ENCODE measurements at places on chromosomes 1 and 21.

- no peak for DNase-seq
Measured at GRCh38 chr21:36456729-36457414, 23.1 kb downstream of the CLDN14 start.

GRCh38 chr1:203035111-203036000, 9.1 kb downstream of the PPFIA4 start:
- no peak for DNase-seq

DNA sequence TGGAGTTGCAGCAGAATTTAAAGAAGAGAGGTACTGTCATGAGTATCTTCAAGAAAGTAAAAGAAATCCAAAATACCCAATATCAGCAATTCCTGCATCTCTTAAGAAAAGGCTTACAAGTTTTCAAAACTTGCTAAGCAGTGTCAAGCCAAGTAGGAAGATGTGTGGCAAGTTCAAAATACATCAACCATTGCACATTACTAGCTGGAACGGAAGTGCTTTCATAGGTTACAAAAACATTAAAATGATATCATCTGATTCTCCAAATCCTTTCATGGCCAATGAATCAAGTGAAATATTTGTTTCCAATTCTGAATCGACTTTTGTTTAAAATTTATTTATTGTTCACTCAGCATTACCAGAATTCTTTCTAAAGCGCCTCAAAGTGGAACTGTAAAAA, 5.7 kb upstream of the ABCA4 start:
- DNase-seq, result no peak

GRCh38 chr1:177116941-177117340, 47.6 kb downstream of the ASTN1 start:
- DNase-seq, result no peak

DNA sequence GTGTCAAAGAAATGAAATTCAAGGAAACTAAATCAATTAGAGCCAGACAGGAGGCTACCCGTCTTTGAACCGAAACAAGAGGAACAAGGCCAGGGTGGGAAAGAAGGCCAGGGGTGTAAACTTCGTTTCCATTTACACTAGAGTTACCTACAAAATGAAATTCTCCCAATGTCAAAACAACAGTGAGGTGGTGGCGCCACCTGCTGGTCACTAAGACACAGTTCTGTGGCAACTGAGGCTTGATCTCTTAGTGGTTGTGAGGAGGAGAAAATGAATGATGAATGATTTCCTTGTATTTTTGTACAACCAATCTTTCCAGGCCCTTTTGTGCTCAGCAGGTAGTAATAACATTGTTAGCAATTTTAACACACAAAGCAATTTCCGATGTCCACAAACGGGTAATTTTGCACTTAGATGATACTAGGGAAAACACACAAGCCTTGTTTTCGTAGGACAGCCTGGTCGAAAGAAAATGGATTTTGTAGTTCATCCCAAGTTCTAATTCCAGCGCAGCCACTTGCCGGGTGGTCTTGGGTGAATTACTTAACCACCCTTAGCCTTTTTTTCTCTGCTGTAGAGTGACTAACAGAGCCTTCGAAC, 54.8 kb upstream of the SOD1 start:
- DNase-seq, result peak; percentile 47

GRCh38 chr21:17250778-17251241, 262.0 kb upstream of the CXADR start:
- DNase-seq, result no peak

DNA sequence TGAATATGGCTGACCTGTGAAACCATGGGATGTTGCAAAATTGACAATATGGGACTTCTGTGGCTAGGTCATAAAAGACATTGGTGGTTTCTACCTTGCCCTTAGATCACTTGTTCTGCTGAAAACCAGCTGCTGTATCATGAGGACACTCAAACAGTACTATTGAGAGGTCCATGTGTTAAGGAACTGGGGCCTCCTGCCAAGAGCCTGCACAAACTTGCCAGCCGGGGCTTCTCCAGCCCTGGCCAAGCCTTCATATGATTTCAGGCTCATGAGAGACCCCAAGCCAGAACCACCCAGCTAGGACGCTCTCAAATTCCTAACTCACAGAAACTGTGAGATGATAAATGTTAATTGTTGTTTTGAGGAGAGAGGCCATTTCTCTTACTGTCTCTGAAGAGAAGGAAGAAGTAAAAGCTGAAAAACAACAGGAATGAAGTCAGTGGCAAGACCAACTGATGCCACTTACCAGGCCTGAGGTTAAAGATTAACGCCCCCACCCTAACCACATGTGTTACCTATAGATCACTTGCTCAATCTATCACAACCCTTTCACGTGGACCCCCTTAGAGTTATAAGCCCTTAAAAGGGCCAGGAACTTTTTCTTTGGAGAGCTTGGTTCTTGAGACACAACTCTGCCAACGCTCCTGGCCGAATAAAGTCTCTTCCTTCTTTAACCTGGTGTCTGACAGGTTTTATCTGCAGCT, 3.9 kb upstream of the PITHD1 start:
- no peak for DNase-seq

DNA sequence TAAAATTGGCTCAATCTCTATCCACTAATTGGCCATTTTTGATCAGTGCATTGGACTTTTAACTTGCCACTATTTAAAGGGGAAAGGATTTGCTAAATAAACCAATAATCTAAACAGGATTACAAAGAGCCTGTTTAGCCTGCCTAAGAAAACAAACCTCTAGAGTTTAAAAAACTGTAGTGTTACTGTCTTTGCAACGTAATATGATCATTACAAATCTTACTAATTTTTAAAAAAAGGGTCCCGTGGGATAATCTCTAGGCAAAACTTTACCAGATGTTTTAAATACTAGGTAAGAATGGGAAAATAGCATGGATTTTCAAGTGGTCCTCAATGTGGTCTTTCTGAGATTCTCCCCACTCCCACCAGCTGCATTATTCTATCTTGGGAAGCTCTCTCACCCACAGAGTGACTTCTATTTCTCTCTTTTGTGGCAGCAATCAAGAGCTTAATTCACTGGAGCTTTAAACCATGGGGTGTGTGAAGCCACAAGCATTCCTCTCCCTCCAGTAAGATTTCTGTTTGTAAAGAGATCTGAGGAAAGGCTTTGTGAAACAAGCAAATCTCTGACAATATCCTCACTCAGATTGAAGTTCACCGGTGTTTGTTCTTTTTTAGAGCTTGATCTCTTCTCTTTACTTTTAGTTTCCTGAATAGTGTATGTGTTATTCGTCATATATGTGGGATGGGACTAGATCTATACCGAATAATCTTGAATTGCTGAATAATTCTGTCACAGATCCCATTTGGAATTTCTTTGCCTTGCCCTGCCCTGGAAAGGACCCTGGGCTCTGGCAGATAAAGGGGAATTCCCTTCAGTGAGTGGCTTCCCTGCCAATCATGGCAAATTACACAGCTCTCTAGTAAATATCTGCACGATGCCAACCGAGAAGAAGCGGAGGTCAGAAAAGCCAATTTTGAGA, 132.2 kb downstream of the TLR5 start:
- no peak for DNase-seq

GRCh38 chr1:32871364-32872191, 866 bp upstream of the FNDC5 start:
- DNase-seq, result no peak

DNA sequence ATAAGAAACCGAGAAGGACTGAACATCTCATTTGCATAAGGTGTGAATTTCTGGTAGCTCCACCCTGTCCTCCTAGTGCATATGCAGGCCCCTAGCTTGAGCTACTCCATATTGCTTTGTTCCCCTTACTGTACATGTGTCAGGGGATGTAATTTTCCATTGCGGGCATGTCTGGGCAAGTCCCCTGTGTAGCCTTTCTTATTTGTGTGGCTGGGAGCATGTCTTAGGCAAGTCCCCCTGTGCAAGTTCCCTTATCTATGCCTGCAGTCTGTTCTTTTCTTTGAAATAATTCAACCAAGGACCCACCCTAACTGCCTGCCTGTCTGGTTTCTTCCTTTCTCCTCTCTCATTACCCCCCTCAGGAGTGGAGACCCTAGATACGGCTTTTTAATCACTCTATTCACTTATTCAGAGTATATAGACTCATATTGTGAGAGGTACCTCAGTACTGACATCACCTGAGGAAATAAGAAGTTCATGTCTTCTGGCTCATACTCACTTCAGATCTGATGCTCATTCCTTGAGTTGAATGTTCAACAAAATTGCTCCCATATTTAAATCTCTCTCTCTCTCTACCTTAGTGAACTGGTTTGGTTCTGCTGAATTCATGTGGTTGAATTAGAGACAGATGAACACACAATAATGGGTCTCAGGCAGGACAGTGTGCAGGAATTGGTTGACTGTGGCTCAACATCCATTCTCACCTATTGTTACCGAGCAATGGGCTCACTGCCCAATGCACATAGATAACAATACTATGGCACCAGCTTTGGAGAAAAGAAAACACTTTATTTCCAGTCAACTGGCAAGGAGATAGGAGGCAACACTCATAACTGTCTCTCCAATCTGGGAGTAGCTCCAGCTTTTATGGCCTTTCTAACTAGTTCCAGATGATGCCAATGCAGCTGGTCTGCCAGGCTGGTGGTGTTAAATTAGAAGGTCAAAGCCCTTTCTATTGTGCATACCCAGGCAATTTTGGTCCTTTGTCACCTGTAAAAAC, 27.9 kb upstream of the NPL start:
- no peak for DNase-seq

DNA sequence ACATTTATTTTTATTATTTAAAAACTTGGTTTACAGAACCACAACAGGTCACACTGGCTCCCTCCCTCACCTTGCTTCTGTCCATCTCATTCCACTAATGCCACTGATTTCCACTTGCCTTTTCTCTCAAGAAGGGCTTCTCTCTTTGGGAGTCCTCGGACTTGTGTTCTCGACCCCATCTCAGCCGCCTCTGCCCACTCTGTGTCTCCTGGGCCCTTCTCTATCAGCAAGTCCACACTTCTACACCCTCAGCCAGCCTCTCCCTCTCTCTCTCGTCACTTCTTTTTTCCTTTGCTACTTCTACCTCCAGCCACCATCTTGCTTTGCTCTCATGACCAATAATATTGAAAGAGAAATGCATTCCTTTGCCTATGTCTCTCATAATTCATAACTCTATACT, 129.4 kb downstream of the HMGB4 start:
- no peak for DNase-seq

DNA sequence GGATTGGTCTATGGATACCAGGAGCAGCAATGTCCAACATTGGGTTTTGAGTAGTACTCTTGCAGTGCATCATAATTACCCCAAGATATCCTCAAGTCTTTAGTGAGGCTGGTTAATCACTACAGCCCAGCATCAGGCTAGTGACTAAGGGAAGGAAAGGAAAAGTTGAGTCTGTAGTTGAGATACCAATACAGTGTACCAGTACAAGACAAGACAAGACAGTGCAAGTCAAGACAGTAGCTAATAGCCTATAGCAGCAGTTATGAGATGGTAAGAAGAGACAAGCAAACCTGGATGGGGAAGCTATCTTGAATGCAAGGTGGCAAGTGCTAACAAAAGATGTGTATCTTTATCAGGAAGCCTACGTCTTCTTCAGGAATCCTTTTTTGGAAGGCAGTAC, 13.3 kb upstream of the GNG12 start:
- DNase-seq, result no peak

DNA sequence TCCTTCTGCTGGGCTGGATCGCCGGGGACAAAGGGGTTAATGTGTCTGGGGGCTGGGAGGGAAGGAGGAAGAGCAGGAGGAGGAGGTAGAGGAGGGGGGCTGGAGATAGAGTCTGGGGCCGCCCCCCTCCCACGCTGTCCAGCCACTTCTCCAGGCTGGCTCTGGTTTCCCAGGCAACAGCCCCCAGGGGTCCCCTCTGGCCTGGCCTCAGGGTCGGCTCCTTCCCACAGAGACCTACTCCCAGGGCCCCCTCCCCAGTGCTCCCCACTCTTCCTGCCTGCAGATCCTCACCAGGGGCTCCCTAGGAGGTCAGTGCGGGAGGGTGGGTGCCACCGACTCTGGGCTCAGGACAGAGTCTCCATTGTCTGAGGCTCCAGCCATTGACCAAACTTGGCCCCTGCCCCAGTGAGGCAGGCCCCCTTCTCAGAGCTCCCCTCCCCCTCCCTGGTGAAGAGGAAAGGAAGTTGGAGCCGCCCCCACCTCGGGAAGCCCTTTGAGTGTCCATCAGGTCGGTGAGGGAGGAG, 34.1 kb downstream of the ARHGEF10L start:
- no peak for DNase-seq

GRCh38 chr1:156097499-156098178, 15.4 kb upstream of the MEX3A start:
- DNase-seq, result no peak

GRCh38 chr1:147719711-147720225, 40.6 kb downstream of the GJA5 start:
- DNase-seq, result no peak

DNA sequence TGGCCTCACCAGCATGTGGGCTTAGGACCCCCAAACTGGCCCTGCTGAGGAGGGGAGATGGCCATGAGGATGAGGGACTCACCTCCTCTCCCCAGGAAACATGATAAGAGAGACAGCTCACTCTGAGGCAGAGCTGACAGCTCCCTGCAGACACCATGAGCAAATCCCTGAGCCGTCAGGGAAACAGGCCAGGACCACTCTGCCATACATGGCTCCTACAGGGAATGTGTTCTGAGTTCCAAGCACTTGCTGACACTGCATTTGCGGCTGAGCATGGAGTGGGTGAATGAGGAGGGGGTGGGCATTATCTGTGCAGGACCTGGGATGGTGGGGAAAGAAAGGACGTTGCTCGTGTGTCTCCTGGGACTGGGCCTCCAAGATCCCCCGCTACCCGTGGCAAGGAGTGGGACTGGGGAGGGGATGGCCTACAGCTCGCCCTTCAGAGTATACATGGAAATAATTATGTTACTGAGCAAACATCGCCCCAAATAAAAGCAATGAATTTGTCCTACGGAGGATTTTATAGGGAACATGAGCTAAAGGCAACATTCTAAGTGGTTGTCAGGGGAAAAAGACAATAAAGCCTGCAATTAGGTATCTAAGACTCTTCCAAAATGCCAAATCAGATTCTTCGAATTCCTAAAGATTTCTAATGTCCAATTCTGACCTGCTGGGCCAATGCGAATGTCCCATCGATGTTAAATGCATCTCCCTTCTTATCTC, 355.9 kb upstream of the AJAP1 start:
- DNase-seq, result no peak

DNA sequence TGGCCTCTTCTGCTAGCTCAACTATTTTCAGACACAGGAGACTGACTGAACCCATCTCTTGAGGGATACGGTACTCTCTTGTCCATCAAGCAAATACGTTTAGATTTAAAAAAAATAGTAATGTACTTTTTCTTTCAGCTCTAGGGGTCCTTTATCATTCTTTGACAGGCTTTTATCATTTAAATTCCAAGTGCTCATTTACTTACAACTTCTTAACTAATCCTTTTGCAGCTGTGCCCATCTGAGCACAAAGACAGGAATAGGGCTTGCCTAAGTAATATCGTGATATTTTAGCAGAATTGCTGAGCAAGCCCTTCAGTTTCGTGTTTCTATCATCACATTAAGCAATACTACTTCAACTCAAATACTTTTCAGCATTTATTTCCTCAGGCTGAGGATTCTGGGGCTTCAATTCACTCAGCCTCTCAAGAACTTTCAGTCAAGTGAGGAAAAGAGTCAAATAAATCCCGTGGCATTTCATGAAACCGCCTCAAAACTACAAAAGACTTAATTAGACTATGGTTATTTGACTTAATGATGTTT, 317.6 kb downstream of the BACH1 start:
- DNase-seq, result no peak

Data from PC-9 (cell line).